ENCODE measurements at places on chromosomes 4 and X.

DNA sequence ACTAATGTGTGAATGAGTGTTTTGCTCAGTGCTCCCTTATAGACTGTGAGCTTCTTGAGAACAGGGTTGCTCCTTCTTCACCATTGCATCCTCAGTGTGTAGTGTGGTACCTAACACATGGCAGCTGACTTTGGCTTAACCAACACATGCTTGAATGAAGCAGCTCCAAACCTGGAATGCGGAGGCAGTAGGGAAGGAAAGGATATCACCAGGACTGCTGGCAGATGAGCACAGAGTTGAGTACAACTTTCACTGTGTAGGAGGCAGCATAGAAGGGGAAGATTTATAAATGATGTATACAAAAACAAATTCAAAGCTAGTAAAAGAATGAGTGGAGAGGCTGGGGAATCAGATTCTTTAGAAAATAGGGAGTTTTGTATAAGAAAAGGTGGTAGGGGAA, 174.3 kb downstream of the SLIT2 start:
- no peak for DNase-seq

DNA sequence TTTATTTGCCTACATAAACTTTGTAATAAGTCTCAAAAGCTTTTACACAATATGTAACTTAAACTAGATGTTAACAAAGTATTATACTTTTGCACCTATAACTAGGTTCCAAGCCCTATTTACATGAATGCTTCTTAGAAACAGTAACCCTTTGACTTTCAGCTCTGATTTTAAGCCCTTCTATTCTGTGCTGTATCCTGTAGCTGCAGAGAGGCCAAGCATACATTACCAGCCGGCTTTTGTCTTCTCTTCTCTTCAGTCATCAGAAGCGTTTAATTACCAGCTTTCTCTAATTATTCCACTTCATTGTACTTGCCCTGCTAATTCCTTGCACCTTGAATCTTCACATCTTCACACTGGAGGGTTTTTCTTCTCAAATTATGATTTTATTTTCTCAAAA, 403.1 kb downstream of the PDGFC start:
- peak; percentile 30 for DNase-seq

- no peak for DNase-seq
Observed at GRCh38 chr4:140469791-140470733, 28.0 kb downstream of the MGAT4D start.

DNA sequence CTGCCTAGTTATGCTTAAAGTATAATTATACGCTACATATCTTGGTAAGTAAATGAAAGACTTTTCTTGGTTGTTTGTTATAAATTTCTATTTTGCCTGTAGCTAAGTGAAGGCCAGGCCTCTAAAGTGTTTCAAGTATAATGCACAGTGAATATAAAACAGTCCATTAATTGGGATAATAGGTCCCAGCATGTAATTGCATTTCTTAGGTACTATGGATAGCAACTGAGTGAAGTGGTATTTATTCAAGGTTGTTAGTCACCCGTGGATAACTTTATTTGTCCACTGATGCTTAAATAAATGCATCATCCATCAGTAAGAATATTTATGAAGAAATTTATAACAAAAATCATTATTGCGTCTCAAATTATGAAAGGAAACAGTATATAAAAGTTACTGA, 59.1 kb downstream of the TEX13C start:
- DNase-seq, result no peak

- no peak for DNase-seq
Observed at GRCh38 chr4:7725951-7726350, 213.7 kb downstream of the AFAP1 start.

DNA sequence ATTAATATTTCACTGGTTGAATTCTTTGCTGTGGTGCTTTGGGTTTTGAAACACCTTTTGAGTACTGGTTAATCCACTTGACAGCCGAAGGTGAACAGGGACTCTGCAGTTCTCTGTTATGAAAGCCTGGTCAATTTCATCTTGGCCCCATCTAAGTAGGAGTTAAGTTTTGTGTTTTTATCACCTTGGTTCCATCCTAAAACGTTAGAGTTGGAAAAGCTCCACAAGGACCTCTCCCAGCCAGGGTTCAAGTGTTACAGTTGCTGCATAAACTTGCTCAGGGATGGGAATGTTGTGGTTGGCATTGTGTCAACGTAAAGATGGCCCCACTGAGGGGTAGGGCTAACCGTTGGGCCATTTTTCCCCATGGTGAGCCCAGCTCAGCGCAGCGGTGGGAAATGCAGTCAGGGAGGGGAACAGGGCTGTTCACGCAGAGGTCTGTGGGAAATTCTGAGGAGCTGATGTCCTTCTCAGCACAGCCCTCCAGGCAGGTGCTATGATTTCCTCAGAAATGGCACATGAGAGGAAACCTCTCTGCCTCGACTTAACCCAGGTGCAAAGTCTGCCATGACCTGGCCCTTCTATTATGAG, 188.7 kb downstream of the STIM2 start:
- no peak for DNase-seq

DNA sequence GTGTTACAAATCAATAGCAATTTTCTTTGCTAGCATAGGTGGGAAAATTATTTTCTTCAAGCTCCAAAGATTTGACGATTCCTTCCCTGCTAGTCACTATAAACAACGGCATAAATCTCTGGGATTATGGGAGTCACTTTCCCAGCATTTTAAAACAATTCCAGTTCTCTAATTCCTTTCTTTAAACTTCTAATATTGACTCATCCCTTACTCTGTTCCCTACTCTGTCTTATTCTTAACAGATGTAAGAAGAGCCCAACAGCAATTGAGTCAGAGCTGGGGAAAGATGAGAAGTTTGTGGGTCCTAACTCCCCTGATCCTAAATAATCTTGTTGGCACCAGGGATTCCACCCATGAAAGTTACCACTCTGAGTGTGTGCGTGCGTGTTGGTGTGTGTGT, 47.4 kb upstream of the IL21 start:
- DNase-seq, result no peak

GRCh38 chrX:67604979-67605703, 61.3 kb downstream of the AR start:
- no peak for DNase-seq

DNA sequence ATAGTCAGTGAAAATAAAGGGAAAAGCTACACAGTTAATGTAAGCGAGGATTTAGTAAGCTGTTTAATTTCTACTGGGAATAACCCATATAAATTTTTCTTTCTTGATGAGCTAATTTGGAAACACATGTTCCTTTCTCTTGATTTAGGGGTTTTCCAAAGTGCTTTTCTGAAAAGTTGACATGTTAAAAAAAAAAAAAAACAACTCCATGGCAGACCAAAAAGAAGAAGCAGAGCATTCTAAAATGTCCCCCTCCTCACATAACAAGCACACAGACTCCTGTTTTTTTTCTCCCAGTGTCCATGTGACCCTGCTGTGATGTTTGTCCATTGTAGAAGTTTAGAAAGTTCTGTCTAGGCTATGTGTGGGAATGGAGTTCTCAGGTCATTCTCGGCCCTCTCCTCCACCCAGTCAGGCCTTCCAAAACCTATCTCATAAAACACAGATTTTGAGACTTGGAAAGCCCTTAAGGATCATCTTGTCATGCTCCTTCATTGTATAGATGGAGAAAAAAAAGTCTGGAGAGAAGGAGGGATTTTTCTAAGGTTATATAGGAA, 792 bp downstream of the CLIC2 start:
- no peak for DNase-seq

GRCh38 chr4:86302251-86302650, 57.6 kb downstream of the MAPK10 start:
- peak; percentile 94 for DNase-seq

DNA sequence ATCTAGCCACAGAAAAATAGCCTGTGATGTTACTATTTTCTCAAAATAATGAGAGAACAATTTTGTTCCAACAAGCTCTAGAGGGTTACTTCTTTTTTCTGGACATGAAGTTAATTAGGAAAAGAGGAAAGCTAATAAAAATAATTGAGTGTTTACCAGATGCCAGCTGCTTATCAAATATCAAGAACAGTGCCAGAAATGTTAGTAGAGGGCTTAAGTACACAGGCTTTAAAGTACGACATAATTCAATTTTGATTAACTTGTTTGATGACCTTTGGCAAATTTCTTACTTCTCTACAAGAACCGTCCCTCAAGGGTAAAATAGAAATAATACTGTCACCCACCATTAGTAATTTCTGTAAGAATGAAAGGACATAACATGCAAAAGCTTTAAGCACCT, 977.0 kb downstream of the FSTL5 start:
- peak; percentile 11 for DNase-seq

DNA sequence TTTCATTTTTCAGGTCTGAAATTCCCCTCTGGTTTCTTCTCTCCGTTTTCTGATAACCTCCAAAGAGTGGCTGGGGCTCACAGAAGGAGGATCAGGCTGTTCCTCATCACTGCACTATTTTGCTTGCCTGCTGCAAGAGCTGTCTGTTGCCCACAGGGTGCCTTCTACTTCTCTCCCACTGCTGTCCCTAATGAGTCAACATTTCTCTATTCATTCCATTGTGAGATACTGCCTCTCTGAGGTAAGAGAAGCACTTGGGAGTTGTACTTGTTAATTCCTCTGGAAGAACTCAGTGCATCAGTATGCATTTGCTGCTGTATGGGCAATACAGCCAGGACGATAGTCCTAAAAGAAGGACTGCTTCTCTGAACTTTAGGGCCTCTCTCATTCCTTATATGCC, 34.8 kb downstream of the CT47B1 start:
- no peak for DNase-seq

- no peak for DNase-seq
Observed at GRCh38 chr4:111754003-111754402, 391.3 kb upstream of the FAM241A start.

DNA sequence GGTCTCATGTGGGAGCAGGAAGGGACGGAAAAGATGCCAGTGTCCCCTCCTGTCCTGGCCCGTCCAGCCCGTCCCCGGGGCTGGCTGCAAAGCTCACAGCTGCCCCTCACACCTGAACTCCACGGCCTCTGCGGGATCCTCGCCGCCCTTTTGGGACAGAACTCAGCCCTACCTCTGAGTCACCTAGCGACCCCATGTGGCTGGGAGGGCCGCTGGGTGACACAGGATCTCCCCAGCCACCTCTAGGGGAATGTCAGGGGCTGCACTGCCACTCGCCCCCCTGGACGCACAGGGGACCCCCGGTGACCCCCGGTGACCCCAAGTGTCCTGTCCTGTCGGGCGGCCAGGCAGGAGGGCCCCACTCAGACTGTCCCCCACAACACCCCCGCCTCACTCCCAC, 748 bp downstream of the FAM9B start:
- DNase-seq, result no peak

DNA sequence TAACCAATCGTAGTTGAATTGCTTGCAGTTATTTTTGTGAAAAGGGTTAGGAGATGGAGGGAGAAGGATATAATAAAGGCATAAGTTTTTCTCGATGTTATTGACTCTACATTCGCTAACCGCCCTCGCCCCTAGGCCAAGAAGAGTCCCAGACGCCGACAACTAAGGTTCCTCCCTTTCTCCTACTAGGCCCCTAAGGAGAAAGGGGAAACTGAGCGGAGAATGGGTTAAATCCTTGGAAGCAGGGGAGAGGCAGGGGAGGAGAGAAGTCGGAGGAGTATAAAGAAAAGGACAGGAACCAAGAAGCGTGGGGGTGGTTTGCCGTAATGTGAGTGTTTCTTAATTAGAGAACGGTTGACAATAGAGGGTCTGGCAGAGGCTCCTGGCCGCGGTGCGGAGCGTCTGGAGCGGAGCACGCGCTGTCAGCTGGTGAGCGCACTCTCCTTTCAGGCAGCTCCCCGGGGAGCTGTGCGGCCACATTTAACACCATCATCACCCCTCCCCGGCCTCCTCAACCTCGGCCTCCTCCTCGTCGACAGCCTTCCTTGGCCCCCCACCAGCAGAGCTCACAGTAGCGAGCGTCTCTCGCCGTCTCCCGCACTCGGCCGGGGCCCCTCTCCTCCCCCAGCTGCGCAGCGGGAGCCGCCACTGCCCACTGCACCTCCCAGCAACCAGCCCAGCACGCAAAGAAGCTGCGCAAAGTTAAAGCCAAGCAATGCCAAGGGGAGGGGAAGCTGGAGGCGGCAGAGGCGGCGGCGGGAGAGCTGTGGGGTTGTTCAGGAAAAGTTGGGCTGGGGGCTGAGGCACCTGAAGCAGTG, 5.9 kb downstream of the ATOH1 start:
- no peak for DNase-seq

DNA sequence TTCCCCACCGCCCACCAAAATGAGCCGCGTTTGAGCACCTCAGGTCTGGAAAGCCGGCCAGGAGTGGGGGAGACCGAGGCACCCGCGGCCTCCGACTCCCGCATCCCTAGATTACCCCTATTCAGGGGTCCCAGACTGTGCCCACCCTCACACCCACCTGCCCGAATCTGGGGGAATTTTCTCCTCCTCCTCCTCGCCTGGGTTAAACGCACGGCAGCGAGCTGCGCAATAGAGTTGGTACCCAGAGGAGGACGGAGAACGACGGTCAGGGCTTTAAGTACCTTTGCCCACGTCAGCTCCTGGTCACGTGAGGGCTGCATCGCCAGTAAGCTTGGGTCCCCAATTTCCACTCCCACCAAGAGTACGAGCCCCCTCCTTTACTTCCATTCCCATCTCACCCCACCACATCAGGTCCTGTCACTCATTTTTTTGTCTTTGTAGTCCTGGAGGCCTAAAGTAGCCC, at the start of gene ARMCX2:
ARMCX2 (minus strand) TSS at position 250 of the 463 bp plus-strand sequence. CDS start 2,262 bp downstream, outside the sequence.
- peak; percentile 28 for DNase-seq

- DNase-seq, result no peak
Observed at GRCh38 chrX:35458142-35458541, 340.0 kb upstream of the MAGEB16 start.

DNA sequence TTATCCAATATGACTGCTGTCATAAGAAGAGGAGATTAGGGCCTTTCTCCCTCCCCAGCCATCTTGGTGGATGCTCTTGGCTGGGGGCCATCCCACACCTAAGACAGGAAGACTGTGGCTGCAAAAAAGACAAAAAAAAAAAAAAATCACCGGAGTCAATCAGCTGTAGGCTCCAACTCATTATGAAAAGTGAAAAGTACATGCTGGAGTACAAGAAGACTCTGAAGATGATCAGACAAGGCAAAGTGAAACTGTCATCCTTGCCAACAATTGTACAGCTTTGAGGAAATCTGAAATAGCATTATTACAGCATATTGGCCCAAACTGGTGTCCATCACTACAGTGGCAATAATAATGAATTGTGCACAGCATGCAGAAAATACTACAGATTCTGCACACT, 5.2 kb downstream of the EGFL6 start:
- DNase-seq, result no peak

GRCh38 chrX:53284684-53285447, 3.5 kb upstream of the IQSEC2 start:
- peak; percentile 16 for DNase-seq

- DNase-seq, result peak; percentile 59
Observed at GRCh38 chrX:28920153-28920943, 333.1 kb downstream of the IL1RAPL1 start.

- DNase-seq, result no peak
Observed at GRCh38 chrX:9301836-9302235, 163.0 kb upstream of the TBL1X start.

- DNase-seq, result no peak
Observed at GRCh38 chr4:14916554-14917297, 85.6 kb upstream of the CPEB2 start.

All from COR-L47 (cell line).